ENCODE measurements at places on chromosomes 12 and 14.

- DNase-seq: no peak
These were observed 400.0 kb upstream of the FLRT2 start for GRCh38 chr14:85129921-85130320.

- DNase-seq: no peak
These were observed 23.8 kb upstream of the GALNT9 start for GRCh38 chr12:132352896-132353800.

- no peak for DNase-seq
These were observed 17.2 kb downstream of the ZBTB42 start for GRCh38 chr14:104817930-104818713.

DNA sequence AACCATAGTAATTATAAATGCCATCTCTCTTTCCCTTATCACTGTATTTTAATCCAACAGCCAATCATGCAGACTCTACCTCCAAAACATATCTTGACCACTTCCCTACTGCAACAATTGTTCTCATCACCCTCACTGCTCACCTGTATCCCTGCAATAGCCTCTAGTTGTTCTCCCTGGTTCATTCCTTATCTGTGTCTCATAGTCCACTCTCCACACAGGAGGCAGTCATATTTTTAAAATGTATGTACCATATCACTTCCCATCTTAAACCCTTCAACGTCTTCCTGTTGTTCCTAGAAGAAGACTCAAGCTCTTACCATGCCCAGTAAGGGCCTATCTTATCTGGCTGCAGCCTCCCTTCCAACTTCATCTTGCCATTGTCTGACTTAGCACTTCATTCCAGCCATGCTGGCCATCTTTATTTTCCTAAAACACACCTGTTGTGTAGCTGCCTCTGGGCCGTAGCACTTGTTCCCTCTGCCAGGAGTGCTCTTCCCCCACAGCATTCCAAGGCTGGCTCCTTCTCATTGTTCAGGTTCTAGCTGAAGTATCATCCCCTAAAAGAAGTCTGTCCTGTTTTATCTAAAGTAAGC is 27.8 kb upstream of the BHLHE41 start:
- no peak for DNase-seq

DNA sequence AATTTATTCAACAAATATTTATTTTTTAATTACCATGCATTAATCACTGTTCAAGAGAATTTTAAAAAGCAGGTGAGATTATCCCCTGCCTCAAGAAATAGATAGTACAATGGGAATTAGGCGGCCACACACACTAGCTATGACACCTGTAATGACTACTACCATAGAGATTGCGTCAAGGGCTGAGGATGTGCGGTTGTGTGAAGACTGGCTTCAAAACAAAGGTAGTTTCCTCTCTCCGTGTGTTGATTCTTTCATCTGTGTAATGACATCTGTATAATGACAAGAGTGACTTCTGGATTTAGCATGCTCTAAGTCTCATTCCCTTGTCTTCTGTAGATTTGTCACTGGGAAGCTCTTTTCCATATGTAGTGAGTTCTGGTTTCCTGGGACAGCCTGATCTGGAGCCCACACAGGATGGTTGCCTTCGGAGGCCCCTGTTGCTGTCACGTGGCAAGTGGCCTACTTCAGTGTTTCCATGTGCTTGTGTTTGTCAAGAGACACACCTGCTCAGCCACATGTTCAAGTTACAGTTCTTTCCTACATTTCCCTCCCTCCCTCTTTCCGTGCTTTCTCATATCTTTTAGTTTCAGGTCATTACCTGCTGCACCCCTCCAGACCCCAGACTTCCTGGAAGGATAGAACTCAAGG is 64.3 kb downstream of the GALNT8 start:
- no peak for DNase-seq

DNA sequence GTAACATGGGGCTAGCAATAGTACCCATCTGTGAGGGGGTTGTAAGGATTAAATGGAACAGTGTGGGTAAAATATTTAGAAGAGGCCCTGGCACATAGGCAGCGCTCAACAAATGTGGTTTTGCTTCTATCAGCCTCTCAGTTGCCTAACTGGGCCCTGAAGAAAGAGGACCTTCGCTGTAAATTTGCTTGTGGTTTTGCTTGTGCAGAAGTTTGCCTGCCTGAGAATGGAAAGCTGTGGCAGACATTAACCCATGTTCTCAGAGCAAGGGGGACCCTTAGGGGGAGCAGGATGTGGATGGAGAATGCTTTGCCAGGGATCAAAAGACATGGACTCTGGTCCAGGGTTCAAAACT is 160.1 kb downstream of the BRMS1L start:
- DNase-seq: no peak

DNA sequence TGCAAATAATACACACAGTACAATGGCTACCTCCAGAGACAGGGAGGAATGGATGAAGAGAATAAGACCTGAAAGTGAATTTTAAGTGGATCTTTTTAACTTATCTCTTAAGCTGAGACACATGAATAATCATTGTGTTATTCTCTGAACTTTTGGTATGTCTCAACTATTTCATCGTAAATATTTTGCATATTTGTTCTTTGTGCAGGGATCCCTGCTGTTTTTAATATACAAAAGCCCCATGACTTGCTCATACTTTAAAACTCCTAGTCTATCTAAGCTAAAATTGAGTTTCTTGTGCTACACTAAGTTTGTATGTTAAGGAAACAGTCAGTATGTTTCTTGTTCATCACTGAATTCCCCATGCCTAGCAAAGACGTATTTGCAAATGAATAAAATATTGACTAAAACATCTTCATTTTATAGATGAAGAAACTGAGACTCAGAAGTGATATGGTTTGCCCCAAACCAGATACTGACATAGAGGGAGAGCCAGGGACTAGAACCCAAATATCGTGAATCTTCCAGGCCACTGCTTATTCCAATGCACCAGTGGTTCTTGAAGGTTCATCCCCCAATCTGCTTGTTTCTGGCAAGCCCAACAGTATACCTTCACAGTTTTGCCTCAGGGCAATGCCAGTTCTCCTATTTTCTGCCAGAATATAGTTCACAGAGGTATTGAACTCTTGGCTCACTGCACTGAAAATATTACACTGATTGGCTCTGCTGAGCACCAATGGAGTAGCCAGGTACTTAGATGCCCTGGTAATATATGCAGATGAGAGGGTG is 356.9 kb downstream of the MED13L start:
- DNase-seq: no peak

DNA sequence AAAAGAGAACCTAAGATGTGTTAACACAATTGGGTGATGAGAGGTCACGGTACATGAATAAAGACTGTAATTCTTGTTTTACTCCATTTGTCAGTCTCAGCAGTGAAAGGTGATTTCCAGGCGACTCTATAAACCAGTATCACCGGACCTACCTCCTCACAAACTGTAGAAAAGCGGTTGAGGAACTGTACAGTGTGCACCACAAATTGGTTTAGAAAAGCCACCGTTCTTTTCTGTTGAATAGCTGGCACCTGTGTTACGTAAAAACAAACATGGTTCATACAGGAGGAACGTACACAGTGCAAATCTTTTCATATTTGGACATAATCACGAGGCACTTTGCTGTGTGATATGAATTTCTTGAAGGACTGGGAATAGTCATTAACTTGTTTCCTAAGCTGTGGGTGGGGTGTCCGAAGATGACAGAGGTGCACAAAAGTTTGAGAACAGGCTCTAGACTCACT is 663 bp downstream of the WASHC3 start:
- DNase-seq: no peak

DNA sequence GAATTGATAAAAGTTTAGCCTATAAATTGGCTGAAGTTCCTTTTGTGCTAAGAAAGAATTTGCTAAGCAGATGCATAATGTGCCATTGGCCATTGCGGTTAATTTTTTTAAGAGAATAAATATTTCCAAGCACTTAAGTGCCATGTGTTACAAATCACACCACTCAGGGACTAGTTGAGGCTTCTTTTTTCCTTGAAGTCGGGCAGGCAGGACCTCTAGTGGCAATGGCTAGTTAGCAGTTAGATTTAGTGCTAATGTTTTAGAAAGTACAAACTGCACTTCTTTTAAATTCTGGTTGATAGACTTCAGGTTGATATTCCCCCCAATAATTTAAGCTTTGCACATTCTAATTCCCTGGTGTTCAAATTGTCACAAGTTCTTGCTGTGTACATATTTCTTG is 294.3 kb downstream of the APAF1 start:
- DNase-seq: peak; percentile 39

- no peak for DNase-seq
These were observed 5.7 kb downstream of the TPCN1 start for GRCh38 chr12:113226696-113227568.

DNA sequence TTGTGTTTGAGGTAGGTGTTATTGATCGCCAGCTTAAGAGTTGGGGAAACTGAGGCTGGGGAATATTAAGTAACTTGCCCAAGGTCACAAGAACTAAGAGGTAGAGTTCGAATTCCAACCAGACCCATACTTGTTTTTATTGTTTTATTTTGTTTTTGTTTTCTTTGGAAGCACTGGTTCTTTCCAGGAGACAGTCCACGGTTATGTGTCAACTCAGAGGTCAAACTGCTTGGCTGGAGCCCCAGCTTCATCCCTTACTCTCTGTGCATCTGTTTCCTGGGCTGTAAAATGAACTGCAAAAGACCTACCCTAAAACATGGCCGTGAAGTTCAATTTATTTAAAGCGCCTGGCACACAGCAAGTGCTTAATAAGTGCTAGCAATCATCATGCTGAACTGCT is 74.4 kb upstream of the MAP1LC3B2 start:
- DNase-seq: no peak

DNA sequence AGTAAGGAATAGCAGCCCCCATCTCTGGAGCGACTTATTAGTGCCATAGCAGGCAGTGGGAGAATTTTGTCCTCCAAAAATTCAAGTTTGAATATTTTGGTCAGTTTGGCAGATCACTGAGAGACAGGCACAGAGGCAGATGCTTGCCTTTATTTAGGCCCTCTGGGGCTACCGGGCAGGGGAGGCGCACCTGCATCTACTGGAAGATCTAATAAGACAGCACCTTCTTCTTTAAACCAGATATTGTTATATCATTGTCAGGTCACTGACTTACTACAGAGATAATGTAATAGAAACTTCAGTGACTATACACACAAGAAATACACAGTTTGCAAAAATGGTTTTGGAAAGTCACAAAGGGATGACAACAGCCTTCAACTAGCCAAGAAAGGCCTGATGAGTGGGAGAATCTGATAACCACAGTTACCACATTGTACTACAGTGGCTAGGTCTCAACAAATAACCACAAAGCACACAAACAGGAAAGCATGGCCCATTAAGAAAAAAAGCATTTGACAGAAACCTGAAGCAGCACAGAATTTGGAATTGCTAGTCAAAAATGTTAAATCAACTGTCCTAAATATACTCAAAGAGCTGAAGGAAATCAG is 56.8 kb downstream of the CDK17 start:
- no peak for DNase-seq

DNA sequence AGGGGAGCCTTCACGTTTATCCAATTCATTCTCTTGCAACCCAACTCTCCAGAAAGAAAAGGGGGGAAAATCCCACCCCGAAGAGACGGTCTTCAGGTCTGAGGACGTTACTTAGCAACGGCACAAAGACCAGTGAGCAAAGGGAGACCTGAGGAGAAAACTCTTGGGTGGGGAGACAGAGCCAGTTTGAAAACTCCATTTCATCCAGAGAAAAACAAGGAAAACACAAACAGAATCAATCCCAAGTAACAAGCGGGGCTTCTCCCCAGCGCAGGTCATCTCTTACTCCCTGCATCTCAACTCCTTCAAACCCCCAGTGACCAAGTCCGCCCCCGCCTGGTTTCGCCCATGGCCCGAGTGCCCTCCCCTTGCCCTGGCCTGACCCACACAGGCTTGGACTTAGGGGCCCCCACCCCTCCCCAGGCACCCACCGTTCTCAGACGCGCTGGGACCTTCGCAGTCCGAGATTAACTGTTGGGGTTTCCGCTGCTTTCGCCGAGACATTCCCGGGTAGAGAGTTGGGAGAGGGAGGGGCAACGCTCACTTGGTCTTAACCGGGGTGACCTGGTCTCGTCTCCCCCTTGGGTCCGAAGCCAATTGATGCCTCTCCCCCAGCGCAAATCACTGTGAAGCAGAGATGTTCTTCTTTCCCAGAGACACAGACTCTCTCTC is 10.4 kb upstream of the SALL2 start:
- DNase-seq: no peak

- no peak for DNase-seq
These were observed 1.8 kb downstream of the NOVA1 start for GRCh38 chr14:26595926-26596542.

GRCh38 chr14:24677956-24678355 is 44.0 kb upstream of the GZMB start:
- no peak for DNase-seq

DNA sequence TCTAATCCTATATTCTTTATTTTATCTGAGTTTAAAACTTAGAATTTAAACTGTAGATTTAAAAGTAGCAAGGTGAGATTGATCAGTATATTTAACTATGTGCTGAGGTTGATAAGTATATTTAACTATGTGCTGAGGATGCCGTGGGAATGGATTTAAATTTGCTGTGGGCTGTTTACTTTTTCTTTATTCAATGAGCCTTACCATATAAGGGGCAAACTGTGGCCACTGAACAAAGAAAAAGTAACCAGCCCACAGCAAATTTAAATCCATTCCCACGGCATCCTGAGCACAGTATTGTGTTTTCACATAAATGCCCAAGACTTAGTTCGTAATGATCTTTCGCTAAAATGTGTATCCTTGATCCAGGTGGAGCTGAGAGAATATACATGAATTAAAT is 43.1 kb downstream of the PROX2 start:
- DNase-seq: no peak

GRCh38 chr12:56338308-56339157 is at the start of gene IL23A:
Gene IL23A, plus strand, starts transcription at chr12:56338884. Its CDS starts 161 bp downstream, at chr12:56339045.
- no peak for DNase-seq

DNA sequence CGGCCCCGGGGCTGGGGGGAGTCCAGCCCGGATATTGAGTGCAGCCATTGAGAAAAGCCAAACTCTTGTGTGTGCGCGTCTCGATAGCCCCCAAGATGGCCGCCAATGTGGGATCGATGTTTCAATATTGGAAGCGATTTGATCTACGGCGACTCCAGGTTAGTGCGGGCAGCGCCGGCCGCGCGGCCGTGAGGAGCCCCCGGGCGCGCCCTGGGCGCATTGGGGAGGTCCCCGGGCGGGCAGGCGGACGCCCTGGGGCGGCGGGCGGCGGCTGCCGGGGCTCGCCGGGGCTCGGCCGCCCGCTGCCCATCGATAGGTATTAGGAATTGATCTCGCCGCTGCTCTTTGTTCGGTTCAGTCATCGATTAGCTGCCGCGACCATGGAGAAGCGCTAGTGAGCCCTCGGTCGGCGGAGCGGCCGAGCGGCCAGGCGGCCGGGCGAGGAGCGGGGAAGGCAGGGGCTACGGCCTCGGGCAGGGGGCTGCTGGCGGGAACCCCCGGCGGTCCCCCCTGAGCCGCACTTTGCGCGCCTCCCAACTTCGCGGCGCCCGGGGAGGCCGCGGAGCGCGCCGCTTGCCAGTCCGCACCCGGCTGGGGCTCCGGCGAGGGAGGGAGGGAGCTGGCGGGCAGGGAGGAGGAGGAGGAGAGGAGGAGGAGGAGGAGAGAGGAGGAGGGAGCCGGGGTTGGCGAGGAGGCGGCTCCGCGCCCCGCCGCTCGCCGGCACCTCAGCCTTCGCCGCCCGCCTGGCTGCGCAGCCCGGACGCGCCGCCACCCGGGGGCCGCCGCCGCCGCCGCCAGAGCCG is 113.9 kb upstream of the MYL2 start:
- no peak for DNase-seq
